Suppressor macrophage treated with lipopolysaccharide for 1 hour (primary cell): ENCODE measurements at places on chromosomes 7 and 10.

DNA sequence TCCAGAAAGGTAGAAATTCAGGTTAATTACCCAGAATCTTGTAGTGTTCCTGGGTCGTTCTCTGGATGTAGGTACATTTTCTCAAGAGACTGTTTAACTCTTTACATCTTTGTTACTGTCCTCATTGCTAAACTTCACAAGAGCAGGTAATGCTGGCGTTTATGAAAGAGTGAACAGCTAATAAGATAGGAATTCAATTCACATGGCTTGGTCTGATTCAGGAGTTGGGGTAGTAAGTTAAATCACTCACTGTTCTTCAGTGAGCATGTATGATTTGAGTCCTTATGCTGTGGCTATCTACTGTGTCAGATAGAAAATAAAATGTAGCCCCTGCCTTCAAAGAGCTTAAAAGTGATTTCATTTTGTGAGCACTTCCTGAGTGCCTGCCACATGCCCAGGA, 480.0 kb downstream of the LRMDA start:
- DNase-seq, result no peak

- DNase-seq, result no peak
Observed at GRCh38 chr7:122166275-122166674, 22.2 kb upstream of the AASS start.

DNA sequence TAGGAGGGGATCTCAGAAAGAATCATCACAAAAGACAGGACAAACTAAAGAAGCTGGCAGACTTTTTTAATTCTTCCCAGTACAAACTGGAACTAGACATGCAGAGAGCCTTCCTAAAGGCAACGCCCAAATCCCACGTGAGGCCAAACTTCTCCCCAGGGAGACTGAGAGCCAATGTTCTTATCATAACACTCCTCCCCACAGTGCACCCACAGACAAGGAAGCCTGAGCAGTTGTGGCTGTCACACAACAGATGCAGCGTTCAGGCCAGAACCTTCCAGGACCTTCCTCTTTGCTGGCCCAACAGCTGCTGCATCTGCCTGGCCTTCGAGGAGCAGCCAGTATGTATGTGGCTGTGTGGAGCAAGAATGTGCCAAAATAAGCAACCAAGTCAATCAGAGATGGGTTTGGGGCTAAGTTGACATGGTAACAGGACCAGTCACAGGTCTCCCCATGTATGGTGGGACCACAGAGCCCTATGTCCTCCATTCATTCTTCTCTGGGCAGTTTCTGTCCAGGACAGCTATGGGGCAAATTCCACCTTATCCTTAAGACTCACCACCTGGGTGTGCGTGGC, 34.9 kb downstream of the SRPK2 start:
- DNase-seq, result no peak

- no peak for DNase-seq
Observed at GRCh38 chr7:142722248-142722794, 27.0 kb upstream of the PRSS1 start.

DNA sequence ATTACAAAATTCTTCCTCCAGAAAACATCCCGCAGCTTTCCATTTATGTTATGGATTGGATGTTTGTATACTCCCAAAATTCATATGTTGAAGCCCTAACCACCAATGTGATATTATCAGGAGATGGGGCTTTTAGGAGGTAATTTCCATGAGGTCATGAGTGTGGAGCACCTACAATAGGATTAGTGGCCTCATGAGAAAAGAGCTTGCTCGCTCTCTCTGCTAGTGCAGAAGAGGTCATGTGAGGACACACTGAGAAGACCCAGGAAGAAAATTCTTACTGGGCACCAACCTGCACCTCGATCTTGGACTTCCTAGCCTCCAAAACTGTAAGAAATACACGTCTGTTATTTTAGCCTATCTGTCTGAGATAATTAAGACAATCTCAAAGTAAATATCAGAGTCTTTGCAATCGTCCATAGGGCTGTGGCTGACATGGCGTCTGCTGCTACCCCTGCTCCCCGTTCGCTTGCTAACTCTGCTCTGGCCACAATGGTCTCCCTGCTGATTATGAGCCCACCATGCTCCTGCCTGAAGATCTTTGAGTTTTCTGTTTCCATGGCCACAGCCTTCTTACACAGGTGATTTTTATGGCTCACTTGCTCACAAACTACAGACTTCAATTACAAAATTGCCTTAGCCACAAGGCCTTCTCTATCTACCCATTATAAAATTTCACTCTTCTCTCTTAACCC, 333.3 kb downstream of the CACNA2D1 start:
- DNase-seq, result no peak
